Urinary bladder (tissue), 4 donors: ENCODE measurements at places on chromosomes 2 and 18.

DNA sequence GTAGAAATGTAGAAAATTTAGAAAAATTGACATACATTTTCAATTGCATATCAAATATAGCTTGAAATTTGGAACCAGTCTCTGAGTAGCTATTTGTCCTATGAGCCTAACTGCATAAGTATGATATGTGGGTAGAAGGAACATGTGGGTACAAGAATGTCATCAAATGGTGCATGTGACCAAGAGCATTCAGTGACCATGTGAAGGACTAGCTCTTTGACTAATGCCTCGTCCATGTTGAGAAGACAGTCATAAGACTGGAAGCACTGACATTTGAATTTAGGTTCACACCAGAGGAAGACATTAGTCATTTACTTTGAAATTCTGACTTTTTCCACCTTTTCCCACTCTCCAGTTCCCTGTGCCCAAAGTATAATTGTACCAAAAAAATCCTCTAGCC is 12.6 kb downstream of the MRPL44 start:
- DNase-seq: no peak

DNA sequence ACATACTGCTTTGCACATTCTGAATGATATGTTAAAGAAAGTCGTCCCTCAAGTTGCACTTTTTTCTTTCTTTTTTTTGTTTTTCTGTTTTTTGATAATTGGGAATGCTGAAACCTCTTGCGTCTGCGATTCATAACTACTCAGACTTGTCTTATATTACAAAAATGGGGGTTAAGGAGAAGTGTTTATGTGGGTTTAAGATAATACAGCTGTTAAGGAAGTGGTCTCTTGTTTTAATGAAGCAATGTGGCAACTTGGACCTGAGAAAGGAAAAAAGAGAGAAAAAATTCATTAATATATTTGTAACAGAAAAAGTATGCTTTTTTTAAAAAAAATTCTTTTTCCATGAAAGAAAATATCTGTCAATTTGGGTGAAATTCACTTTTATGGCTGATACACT is 268.5 kb upstream of the CCDC68 start:
- DNase-seq: no peak

DNA sequence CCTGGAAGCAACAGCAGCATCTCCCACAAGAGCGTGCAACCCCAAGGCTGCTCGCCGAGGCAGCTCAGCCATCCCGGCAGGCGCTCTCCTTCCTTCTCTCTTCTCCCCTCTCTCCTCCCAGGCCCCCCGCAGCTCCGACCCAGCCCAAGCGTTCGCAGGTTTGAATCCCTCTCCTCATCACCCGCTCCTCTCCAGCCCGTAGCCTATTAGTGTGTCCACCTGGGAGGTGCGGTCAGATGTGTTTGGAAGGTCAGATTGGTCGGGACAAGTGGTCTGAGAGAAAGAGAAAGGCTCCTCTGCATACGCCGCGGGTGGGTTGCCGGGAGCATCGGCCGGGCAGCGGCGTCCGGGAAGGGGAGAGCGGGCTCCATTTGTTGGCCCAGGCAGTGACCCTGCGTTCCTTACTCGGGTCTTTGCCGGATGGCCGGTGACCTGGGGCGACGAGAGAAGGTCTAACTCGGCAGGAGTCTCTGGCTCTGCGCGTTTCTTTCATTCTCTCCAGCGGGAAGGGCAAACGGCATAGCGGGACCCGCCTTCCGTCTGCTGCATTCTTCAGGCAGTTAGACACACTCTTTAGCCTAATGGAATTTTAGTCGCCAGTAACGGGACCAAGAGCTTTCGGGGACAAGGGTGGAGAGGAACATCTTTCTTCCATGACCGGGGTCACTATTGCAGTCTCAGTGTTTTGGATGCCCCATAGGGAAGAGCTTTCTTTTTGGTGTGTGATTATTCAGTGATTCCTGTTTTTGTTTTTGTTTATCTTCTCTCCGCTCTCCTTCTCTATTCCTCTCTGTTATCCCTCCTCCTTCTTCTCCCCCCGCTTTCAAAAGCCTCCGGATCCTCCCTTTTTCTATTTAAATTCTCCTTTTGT is 1.1 kb upstream of the TMEFF2 start:
- no peak for DNase-seq

GRCh38 chr18:25141886-25142285 is 210.1 kb downstream of the ZNF521 start:
- DNase-seq: peak; percentile 37

- no peak for DNase-seq
Measured at GRCh38 chr2:1339388-1340140, 73.7 kb upstream of the TPO start.

DNA sequence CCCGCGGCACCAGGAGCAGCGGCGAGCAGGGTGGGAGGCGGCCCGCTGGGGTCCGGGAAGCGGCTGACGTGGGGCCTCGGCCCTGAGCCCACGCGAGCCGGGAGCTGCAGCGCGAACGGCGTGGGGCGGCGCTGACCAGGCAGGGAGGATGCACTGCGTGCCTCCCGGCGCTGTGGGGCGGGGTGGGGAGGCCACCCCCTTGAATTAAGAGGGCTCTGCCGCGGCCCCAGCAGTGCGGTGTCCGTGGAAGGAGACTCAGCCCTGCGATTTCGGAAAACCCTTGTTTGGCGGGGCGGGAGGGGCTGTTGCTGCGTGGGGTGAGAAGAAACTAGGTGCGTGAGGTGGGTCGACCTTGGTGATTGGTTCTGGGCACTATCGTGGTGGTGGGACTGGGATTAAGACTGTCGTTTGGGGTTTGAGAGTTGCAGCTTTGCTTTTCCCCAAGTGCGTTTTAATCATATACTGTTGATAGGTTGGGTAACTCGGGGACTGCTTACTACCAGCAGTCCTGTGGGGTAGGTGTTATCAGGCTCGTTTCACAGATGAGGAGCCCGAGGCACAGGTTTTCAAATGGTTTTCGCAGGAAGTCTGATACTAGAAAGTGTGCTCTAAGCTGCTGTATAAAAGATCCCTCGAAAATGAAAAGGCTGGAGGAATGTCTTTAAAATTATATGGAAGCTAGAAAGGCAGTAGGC is 722 bp downstream of the ACSL3 start:
- peak; percentile 11 for DNase-seq

GRCh38 chr18:51621113-51621863 is 423.8 kb upstream of the MEX3C start:
- DNase-seq: peak; percentile 35

DNA sequence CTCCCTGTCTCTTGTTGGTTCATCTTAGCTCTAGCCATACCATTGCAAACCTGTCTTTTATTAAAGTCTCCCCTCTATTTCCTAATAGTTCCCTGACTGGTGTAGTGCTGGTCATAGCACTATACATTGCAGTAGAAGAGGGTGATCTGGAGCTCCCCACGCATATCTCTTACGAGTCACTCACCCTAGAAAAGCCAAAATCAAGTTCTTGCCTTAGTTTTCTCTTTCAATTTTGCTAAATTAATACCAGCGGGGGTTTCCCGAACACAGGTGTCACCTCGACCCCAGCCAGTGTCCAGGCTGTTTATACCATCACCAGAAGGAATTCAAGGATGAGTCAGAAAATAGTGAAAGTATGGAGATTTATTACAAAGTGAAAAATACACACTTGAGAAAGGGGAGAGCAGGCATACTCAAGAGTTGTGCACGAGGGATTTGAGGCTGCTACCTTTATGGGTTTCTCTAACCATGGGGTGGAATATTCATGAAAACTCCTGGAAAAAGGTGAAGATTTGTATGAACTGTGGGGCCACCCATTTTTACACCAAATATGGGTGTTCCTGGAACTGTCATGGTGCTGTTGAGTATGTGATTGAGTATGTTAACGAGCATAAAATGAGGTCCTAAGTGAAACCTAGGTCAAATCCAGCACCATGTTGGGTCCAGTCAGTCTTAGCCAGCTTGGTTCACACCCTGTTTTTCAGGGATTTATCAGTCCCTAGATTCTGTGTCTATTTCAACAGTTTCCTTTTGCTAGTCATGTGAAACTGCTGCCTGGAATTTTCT is 20.2 kb downstream of the PROKR1 start:
- no peak for DNase-seq

DNA sequence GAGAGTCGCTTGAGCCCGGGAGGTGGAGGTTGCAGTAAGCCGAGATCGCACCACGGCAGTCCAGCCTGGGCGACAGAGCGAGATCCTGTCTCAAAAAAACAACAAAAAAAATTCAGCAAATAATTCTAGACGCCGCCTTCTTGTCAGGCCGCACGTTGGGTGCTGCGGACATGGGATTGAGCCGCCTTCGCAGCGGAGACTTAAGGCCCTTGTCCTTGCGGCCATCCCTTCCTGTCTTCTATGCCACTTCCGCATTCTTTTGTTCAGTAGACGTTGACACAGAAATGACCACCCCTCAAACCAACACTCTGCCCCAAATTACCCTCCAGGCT is 15.8 kb downstream of the PTPN18 start:
- DNase-seq: no peak

GRCh38 chr2:66013456-66013855 is 421.5 kb upstream of the MEIS1 start:
- DNase-seq: no peak

GRCh38 chr2:40096360-40096759 is 317.3 kb upstream of the THUMPD2 start:
- no peak for DNase-seq

DNA sequence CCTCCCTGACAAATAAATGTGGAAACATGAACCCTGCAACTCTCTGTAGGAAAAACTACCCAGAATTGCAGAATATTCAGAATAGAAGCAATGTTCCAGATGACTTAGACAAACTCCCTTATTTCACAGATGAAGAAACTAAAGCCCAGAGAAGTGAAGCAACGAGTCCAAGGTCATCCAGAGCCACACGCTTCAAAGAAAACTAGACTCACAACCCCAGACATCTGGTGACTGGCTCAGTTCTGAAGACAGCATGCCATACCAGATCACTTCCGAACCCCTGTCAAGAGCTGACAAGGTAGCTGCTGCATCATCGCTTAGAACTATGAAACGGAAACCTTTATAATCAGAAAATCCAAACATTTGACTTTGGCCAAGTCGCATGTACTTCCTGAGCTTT is 101.3 kb downstream of the PID1 start:
- DNase-seq: no peak

DNA sequence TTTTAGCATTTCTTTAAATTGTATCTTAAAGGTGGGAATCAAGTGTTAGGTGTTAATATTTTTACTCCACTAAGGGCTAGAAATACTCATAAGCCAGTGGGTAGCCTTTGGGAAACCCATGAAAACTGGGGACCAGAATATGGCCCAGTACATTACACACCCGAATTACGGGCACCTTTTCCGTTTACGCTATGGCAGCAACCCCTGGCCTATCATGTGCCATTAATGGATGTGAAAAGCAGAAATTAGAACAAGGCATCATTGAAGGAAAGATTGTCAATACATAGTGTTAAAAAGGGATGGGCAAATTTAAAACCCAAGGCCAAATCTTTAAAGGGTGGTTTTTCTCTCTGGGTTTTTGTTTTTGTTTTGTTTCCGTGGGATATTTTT is 781 bp downstream of the FARP2 start:
- no peak for DNase-seq

DNA sequence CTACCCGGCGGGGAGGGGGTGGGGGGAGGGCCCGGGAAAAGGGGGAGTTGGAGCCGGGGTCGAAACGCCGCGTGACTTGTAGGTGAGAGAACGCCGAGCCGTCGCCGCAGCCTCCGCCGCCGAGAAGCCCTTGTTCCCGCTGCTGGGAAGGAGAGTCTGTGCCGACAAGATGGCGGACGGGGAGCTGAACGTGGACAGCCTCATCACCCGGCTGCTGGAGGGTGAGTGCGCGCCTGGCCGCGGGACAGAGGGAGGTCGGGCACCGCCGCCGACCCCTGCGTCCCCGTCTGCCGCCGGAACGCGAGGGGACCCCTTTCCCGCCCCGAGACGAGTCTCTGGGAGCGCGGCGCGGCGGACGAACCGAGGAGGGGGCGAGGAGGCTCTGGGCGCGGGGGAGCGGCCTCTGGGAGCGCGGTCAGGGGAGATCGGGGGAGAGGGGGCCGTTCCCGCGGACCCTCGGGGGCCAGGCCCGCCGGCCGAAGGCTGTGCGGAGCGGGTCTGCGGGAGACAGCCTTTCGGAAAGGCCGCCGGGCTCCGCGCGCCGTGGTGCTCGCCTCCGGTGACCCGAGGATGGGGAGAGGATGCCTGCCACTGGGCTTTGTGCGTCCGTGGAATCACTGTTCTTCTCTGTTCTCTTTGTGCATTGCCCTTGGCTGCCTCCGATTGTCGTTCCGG is 463 bp downstream of the PPP1CB start:
- no peak for DNase-seq

GRCh38 chr2:227816507-227817294 is 3.1 kb downstream of the CCL20 start:
- DNase-seq: no peak

GRCh38 chr2:212953170-212953920 is 198.1 kb downstream of the IKZF2 start:
- DNase-seq: no peak

DNA sequence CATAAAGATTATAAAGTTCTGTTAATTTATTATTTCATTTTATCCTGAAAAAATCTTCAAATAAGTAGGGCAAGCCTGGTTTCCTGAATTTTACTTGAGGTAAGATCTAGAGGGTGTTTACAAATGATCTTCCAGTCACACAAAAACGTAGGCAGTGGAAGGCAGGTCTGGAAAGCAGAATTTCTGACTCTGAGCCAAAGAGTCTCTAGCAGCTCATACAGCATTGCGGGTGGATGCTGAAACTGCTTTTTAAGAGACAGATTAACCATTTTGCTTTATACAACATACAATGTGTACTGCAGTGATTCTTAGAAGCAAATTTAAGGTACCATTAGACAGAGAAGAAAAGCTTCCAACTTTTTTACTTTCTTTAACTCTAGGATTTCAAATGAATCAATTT is 117.0 kb downstream of the FTCDNL1 start:
- DNase-seq: no peak

DNA sequence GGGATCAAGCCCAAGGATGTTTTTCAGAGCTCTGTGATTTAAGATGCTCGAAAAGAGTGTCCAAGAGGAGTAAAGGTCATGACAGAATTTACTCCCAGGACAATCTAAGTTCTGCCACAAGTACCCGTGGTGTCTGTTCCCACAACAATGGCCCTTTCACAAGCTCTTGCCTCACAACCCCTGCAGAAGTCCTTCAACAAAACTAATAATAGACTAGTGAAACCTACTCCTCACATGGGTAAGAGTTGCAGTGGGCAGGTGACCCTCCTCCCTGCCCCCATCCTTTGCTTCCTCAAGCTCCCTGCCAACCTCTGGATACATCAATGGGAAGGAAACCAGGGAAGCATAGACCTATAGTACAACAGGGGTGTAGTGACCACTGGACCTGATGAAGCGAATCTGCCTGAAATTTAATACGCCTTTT is 34.9 kb downstream of the PTCD3 start:
- DNase-seq: no peak

GRCh38 chr18:31791817-31792579 is 31.3 kb upstream of the SLC25A52 start:
- no peak for DNase-seq
